ENCODE measurements at places on chromosomes 1 and 21. TPM values are rescaled to one million over a fixed set of nuclear protein-coding genes. Genes with fewer than 3 reads are reported as not detected.

CYP4A11 gene
- total RNA-seq, result 14.1 TPM

KLF17 gene
- 0.08 TPM for total RNA-seq

DNA sequence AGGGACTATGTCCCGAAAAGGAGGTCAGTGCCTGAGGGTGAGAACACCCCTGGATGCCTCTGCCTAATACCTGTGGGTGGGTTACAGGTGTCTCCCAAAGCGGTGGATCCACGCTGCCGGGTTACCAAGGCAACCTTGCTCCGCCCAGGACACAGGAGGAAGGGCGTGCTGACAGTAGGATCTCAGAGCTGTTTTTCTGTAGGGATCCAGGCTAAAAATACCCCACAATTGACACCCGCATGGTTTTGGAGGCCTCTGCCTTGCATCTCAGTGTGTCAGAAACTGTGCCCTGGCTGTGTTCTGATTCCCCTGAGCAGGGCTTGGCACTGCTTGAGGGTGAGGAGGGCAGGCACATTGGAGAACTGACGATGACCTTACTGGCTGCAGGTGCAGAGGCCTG lies 118.0 kb downstream of the IER5 start:
- H3K27ac ChIP-seq, result no peak overlapping the region
- H3K27me3 ChIP-seq, result no peaks in the 10 kb centered on the region
- no peak for DNase-seq
- H3K4me1 ChIP-seq, result no peaks in the 10 kb centered on the region
- no peak overlapping the region for H3K4me3 ChIP-seq
- H3K36me3 ChIP-seq, result no peaks in the 10 kb centered on the region

DNA sequence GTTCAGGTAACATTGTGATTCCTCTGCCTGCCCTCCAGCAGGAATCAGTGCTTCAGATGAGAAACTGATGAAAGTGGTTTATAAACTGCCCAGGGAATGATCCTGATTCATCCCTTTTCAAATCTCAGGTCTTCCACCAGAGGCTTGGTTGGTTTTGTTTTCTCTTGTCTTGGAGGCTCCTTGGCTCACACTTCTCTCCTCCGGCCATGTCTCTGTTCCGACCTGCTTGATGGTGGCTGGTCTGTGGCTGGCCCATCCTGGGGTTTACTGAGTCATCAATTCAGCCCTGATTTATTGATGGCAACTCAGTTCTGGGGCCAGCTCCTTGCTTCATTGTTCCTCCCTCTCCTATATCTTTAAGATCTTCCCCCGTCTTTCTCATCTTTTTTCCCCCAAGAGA lies 56.6 kb upstream of the SLC2A1 start:
- H3K4me1 ChIP-seq, result no peaks in the 10 kb centered on the region
- no peaks in the 10 kb centered on the region for H3K36me3 ChIP-seq
- DNase-seq, result no peak
- no peak overlapping the region for H3K4me3 ChIP-seq
- H3K27me3 ChIP-seq, result no peaks in the 10 kb centered on the region

PTPRF gene
- 115 TPM for total RNA-seq

- no peaks in the 10 kb centered on the region for H3K36me3 ChIP-seq
- peaks cover 6% of the 10 kb centered on the region for H3K4me1 ChIP-seq
- DNase-seq, result no peak
- H3K27ac ChIP-seq, result no peak overlapping the region
- no peaks in the 10 kb centered on the region for H3K27me3 ChIP-seq
These were observed 238.4 kb upstream of the CACYBP start for GRCh38 chr1:174761335-174761734.

CFAP45 gene
- total RNA-seq, result 0.43 TPM

DNALI1 gene
- 11.5 TPM for total RNA-seq

BRDT gene
- not detected for total RNA-seq

LCE2A gene
- not detected for total RNA-seq

DNA sequence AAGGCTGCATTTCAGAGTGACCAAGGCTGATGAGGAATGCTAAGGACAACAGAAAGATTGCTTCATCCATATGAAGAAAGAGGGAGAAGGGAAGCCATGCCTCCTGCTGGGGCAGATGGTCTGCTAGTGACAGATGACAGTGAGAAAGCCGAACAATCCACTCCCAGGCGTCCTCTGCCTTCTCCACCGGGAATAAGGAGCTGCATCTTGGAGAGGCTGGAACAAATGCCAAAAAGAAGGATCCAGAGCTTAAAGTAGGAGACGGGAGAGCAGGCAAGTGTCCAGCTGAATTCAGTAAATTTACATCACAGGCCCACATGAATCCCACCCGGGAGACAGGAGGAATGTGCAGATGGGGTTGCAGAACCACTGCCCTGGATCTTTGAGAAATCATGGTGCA lies 33.4 kb downstream of the DDX20 start:
- H3K4me1 ChIP-seq, result no peaks in the 10 kb centered on the region
- H3K27ac ChIP-seq, result no peak overlapping the region
- H3K4me3 ChIP-seq, result no peak overlapping the region
- H3K36me3 ChIP-seq, result no peaks in the 10 kb centered on the region
- peaks cover 3% of the 10 kb centered on the region for H3K27me3 ChIP-seq

GRCh38 chr1:165631342-165632151 lies 513 bp downstream of the MGST3 start:
- H3K27ac ChIP-seq, result peak overlapping the region; percentile 90
- H3K4me3 ChIP-seq, result peak overlapping the region; percentile 80
- no peaks in the 10 kb centered on the region for H3K27me3 ChIP-seq
- H3K36me3 ChIP-seq, result no peaks in the 10 kb centered on the region
- peak; percentile 82 for DNase-seq

- H3K4me3 ChIP-seq, result no peak overlapping the region
- H3K27ac ChIP-seq, result no peak overlapping the region
- no peaks in the 10 kb centered on the region for H3K4me1 ChIP-seq
These were observed 37.6 kb upstream of the GALNT2 start for GRCh38 chr1:230029244-230029941.

PADI2 gene
- 11.7 TPM for total RNA-seq

GRCh38 chr1:11961230-11961629 lies 19.0 kb upstream of the MFN2 start:
- H3K4me1 ChIP-seq, result peaks cover 3% of the 10 kb centered on the region
- H3K36me3 ChIP-seq, result no peaks in the 10 kb centered on the region
- H3K4me3 ChIP-seq, result no peak overlapping the region

DNA sequence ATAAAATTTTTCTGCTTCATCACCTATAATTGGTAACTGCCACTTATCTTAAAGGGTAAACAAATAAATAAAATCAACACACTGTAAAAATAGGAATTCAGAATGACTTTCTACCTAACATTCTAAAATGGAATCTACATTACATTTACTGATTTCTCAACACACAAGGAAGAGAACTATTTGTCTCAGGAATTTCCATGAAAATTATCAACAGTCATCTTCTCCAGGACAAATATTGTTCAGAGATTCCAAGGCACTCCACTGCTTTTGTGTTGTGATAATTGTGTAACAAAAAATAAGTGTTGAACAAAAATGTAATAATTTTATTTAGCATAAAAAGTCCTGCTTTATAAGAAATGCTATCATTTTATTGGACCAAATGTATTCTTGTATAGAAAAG lies 7.3 kb downstream of the ODF2L start:
- H3K27me3 ChIP-seq, result no peaks in the 10 kb centered on the region
- no peaks in the 10 kb centered on the region for H3K36me3 ChIP-seq
- no peak overlapping the region for H3K27ac ChIP-seq
- H3K4me1 ChIP-seq, result no peaks in the 10 kb centered on the region
- DNase-seq, result no peak

GRCh38 chr1:169958987-169959386 lies 65.3 kb upstream of the SCYL3 start:
- H3K4me1 ChIP-seq, result no peaks in the 10 kb centered on the region
- H3K4me3 ChIP-seq, result no peak overlapping the region
- DNase-seq, result no peak

RNF2 gene
- total RNA-seq, result 24.6 TPM

DNA sequence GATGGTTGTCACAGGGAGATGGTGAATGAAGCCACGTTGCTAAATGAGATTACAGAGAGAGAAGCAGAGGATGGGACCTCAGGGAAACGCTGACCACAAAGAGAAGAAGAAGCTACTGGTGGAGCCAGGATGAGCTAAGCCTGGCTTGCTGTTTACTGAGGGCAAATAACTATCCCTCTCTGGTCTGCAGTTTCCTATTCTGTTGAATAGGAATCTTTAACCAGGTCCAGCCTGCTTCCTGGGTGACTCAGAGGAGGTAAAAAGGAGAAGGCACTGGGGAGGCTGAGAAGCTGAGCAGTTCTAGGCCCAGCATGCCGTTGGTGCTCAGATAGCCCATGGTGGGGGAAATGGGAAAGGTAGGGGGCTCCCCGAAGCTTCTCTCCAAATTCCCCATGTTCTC lies 29.6 kb downstream of the DMBX1 start:
- no peak for DNase-seq
- H3K27ac ChIP-seq, result no peak overlapping the region
- H3K4me1 ChIP-seq, result peaks cover 20% of the 10 kb centered on the region
- H3K4me3 ChIP-seq, result no peak overlapping the region

MRPL37 gene
- total RNA-seq, result 60.9 TPM

DNA sequence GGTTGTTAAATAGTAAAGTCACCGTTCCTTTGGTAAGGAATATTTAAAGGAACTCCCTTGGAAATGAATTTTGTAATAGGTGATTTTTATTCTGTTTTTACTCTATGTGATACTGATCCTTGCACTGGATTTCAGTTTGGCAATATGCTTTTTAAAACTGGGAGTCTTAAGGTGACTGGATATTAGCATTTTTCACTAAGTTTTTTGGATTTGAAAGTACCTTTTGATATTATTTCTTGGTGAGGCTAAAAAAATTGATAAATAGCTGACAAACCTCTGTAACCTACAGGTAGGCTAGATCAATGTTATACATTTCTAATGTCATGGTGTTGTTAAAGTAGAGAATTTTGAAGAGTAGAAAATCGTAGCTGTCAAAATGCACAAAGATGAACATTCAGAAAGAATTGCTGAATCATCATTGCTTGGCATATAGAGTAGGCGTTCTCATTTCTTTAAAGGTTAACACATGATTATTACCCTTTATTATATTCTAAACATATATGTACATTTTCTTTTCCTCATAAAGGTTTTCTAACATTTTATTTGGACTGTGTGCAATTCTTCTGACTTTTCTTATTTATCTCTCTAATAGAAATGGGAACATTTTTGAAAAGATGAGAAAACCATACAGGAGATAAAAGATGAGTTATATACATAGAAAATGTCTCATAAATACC lies 1.5 kb upstream of the DNAJB4 start:
- peak overlapping the region; percentile 89 for H3K27ac ChIP-seq
- H3K4me3 ChIP-seq, result no peak overlapping the region
- H3K36me3 ChIP-seq, result no peaks in the 10 kb centered on the region
- no peaks in the 10 kb centered on the region for H3K4me1 ChIP-seq
- H3K27me3 ChIP-seq, result no peaks in the 10 kb centered on the region
- DNase-seq, result no peak

DNA sequence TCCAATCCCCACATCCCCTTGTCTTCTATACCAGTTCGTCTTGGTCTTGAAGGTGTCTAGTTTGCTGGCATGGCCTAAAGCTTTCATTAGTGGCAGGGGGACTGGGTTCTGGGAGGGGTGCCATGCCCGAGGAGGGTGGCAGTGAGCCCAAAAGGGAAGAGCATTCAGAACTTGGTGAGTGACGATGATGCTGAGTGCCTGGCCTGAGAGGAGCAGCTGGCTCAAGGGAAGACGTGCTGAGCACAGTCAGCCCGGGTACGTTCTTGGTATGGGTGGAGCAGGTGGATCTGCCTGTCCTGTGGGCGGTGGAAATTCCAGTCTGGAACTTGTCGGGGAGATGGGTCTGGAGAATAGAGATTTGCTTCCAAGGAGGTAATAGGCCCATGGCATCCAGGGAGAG lies 4.6 kb downstream of the FDPS start:
- no peaks in the 10 kb centered on the region for H3K36me3 ChIP-seq
- no peaks in the 10 kb centered on the region for H3K27me3 ChIP-seq
- H3K4me1 ChIP-seq, result peaks cover 28% of the 10 kb centered on the region
- H3K27ac ChIP-seq, result no peak overlapping the region

- peaks cover 9% of the 10 kb centered on the region for H3K4me1 ChIP-seq
- no peak overlapping the region for H3K4me3 ChIP-seq
These were observed 279.3 kb upstream of the LRRC7 start for GRCh38 chr1:69288416-69288815.

- H3K4me1 ChIP-seq, result peaks cover 2% of the 10 kb centered on the region
- no peak overlapping the region for H3K4me3 ChIP-seq
- DNase-seq, result no peak
These were observed 29.8 kb downstream of the ETNK2 start for GRCh38 chr1:204121840-204122555.

DNA sequence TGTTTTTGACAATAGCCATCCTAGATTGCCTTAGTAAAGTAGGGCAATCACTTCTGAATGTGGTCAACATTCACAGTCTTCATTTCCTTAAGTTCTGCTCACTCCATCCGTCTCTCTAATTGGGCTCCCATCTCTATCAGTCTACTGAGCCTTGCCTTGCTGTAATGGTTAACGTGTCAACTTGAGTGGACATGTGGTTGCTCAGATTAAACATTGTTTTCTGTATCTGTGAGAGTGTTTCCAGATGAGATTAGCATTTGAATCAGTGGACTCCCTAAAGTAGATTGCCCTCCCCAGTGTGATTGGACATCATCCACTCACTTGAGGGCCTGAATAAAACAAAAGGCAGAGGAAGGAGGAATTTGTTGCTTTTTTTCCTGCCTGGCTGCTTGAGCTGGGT lies 26.4 kb downstream of the C1orf216 start:
- DNase-seq, result no peak
- H3K27me3 ChIP-seq, result peaks cover 7% of the 10 kb centered on the region
- H3K4me3 ChIP-seq, result no peak overlapping the region
- no peak overlapping the region for H3K27ac ChIP-seq
- H3K4me1 ChIP-seq, result no peaks in the 10 kb centered on the region
- H3K36me3 ChIP-seq, result no peaks in the 10 kb centered on the region

CLIC6 gene
- 16.7 TPM for total RNA-seq

SEC22B gene
- 49.5 TPM for total RNA-seq

TRIM17 gene
- 2.4 TPM for total RNA-seq

- DNase-seq, result no peak
- no peaks in the 10 kb centered on the region for H3K36me3 ChIP-seq
- no peaks in the 10 kb centered on the region for H3K27me3 ChIP-seq
- H3K4me3 ChIP-seq, result no peak overlapping the region
- H3K27ac ChIP-seq, result no peak overlapping the region
These were observed 105.9 kb downstream of the KCNK2 start for GRCh38 chr1:215188302-215188950.

C1orf116 gene
- 18.3 TPM for total RNA-seq

GRCh38 chr1:111961773-111962565 lies 27.5 kb downstream of the KCND3 start:
- no peaks in the 10 kb centered on the region for H3K27me3 ChIP-seq
- no peaks in the 10 kb centered on the region for H3K36me3 ChIP-seq
- no peak for DNase-seq
- H3K4me1 ChIP-seq, result no peaks in the 10 kb centered on the region

- no peaks in the 10 kb centered on the region for H3K27me3 ChIP-seq
- no peaks in the 10 kb centered on the region for H3K36me3 ChIP-seq
- H3K4me3 ChIP-seq, result no peak overlapping the region
- DNase-seq, result no peak
- H3K27ac ChIP-seq, result no peak overlapping the region
- H3K4me1 ChIP-seq, result no peaks in the 10 kb centered on the region
These were observed 211.1 kb downstream of the LRRC40 start for GRCh38 chr1:69994241-69994640.

ZSWIM5 gene
- total RNA-seq, result 4.1 TPM

- no peaks in the 10 kb centered on the region for H3K27me3 ChIP-seq
- H3K4me1 ChIP-seq, result peaks cover 11% of the 10 kb centered on the region
- H3K4me3 ChIP-seq, result no peak overlapping the region
- H3K36me3 ChIP-seq, result no peaks in the 10 kb centered on the region
These were observed 70.2 kb upstream of the FAM20B start for GRCh38 chr1:178955391-178955954.

LAPTM5 gene
- 5.1 TPM for total RNA-seq

DDOST gene
- total RNA-seq, result 320 TPM

GRCh38 chr1:211551638-211552460 lies 27.1 kb downstream of the SLC30A1 start:
- H3K4me1 ChIP-seq, result peaks cover 17% of the 10 kb centered on the region
- H3K4me3 ChIP-seq, result no peak overlapping the region
- peak overlapping the region; percentile 33 for H3K27ac ChIP-seq
- peak; percentile 26 for DNase-seq
- no peaks in the 10 kb centered on the region for H3K36me3 ChIP-seq
- no peaks in the 10 kb centered on the region for H3K27me3 ChIP-seq
